ENCODE measurements at places on chromosomes 13 and 19.

- no peak for DNase-seq
These were observed 91.2 kb downstream of the PCDH9 start for GRCh38 chr13:67138970-67139369.

DNA sequence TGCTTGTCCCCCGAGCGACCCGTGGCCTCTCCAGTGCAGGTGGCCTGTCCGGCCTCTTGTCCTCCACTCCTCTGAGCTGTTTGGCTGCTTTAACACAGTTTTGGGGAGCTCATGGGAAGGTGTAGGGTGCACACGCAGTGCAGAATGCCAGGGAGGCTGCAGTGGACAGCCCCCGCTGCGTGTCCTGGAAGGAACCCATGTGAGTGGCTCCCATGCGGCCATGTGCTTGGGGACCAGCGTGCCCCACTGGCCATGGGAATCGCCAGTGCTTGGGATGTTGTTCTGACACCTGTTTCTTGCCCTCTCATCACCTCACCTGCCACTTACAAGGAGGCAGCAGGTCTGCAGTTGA lies 22.6 kb upstream of the F7 start:
- DNase-seq = no peak

DNA sequence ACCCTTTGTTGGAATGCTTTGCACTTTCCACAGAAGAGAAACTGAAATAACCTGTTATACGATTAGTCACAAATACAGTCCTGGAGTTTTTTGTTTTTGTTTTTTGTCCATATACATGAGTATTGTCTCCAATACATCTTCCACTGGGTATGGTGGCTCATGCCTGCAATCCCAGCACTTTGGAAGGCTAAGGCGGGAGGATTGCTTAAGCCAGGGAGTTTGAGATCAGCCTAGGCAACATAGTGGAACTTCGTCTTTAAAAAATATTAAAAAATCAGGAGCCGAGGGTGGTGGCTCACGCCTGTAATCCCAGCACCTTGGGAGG lies 25.0 kb downstream of the AP2S1 start:
- no peak for DNase-seq

DNA sequence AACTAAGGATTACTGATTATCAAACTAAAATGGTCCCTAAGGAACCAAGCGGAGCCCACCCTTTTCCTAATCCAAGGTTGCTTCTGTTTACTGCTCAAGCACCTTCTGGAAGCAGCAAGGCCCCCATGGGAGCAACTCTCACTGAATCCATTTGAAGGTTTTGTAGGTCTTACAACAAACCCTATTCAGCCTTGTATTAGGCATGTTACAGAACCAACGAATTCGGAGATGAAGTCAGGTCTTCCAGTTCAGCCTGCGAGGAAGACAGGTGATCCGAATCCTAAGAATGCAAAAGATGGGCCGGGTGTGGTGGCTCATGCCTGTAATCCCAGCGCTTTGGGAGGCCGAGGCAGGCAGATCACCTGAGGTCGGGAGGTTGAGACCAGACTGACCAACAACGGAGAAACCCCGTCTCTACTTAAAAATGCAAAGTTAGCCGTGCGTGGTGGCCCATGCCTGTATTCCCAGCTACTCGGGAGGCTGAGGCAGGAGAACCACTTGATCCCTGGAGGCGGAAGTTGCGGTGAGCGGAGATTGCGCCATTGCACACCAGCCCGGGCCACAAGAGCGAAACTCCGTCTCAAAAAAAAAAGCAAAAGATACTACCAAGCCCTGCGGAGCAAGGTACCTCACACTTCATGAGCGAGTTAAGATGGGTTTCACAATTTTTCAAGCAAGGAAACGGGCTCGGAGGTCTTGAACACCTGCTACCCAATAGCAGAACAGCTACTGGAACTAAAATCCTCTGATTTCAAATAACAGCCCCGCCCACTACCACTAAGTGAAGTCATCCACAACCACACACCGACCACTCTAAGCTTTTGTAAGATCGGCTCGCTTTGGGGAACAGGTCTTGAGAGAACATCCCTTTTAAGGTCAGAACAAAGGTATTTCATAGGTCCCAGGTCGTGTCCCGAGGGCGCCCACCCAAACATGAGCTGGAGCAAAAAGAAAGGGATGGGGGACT lies 609 bp downstream of the ZAR1L start:
- DNase-seq = peak; percentile 20

DNA sequence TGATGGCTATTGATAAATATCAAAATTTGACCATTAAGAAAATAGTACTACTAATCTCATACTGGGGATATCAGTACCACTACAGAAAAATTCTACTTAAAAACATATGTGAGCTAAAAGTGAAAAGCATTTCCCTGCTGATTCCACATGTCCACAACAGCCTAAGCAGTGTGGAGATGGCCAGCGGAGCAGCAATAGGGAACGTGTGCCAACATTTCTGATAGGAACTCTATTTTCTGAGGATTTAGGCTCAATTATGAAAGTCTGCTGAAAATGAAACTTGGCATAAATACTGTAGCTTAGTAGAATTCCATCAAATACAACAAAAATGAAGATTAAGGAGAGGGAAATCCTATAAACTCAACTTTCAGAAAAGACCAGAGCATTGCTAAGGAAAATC lies 311.6 kb downstream of the ENOX1 start:
- DNase-seq = no peak

DNA sequence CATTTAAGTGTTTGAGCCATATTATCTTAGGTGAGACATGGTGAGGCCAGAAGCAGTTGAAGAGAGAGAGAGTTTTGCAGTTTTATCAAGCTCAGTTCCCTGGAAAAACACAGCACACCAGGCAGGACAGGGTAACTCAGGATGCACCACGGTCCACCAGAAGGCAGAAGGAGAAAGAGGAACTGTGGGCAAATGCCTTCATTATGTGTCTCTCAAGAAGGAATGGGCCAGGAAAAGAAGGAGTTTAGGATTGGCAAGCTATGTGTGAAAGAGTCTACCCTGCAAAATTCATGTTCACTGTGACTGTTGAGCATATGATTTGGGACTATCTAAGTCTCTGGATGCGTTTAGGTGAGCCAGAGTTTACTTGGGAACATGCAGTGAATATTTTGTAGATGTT lies 934.5 kb upstream of the MIR17HG start:
- DNase-seq = no peak

DNA sequence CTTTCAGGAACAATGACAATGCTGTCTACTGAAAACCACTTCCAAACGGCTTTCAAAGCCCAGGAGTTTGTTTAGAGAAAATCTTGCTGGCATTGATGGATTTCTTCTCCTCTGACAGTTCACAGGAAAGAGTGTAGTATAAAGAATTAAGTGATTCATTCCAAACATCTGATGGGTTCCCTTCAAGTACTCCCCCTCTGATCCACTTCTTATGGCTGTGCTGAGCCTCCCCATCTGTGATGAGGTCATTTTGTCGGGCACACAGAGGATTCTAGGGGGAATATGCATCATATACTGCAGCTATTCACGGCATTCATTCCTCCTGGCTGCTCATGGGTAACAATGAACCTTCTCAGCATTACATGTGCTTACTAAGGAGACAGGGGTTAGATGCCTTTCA lies 107.9 kb downstream of the RGCC start:
- DNase-seq = no peak

GRCh38 chr19:3061182-3062161 lies 823 bp downstream of the TLE5 start:
- peak; percentile 52 for DNase-seq

DNA sequence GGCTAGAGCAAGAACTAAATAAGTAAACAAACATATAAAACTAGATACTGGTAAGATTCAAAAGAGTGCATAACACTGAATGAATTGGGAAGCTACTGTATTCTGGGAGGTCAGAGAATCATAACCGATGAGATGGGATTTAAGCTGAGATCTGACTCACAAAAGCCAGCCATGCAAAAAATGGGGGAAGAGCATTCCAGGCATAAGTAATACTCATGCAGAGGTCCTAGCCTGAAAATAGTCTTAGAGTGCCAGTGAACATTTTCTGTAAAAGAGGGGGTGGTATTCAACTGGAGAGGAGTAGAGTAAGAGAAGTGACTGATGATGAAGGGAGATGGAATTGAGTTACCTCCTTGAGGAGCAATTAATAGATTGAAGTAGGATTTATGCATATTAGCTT lies 872.0 kb upstream of the GPC6 start:
- DNase-seq = no peak

DNA sequence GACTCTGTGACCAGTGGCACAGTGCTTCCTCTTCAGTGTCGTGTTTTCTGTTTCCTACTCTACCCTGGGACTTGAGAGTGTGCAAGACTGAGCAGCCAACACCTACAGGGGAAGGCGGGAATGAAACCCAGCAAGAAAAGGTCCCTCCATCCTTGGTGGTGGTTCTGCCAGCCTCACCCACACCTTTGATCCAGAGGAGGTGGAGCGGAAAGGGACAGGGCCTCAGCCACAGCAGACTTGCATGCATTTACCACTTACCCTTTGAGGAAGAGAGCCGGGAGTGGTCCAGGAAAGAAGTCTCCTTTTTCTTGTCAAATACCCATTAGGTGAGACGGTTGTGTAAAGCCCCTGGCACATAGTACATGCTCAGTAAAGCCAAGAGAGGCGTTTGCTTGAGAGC lies 164.8 kb upstream of the ZNF536 start:
- no peak for DNase-seq

- no peak for DNase-seq
These were observed 31.0 kb downstream of the C2CD4C start for GRCh38 chr19:377801-378581.

DNA sequence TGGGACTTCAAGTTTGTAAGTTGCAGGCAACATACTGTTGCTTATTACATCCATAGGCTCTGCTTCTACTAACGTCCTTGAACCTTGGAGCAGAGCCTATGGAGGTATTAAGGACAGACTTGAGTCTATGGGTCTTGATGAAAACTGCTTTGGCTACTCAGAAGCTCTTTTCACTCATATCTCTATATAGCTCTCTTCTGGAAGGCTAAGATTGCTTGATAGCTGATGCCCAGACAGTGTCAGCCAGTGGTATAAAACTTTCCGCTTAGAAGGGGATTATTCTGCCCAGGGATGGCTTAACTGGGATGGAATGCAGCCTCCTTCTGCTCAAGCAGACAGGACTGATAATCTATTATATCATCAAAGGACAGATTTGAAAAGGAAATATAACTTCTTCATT lies 25.6 kb upstream of the ESD start:
- DNase-seq = no peak

DNA sequence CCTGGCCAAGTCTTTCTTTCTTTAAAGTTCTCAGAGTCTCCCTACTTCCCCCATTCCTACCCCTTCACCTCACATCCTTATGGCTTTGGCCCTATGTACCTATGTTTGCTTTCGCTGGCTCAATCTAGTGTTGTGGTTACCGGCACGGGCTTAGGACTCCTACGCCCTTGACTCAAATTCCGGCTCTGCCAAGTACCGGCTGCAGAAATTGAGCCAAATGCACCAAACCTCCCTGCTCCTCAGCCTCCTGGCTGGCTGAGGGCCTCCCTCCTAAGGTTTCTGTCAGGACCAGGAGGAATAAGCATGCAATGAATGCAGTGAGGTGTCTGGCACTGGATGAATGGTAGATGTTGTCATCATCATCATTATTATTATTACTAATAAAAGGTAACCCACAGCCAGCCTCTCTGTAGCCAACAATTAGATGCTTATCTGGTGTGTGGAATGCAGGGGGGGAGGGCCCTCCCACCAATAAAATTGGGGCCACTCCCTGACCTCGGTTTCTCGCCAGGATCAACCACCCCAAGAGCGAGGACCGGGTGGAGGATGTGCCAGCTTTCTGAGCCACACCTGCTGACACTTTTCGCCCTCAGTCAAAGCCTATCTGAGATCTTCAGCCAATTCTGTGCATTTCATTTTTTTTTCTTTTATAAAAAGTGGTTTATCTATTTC lies 20.7 kb downstream of the KLK5 start:
- no peak for DNase-seq

- no peak for DNase-seq
These were observed 79.9 kb downstream of the RNASEH2B start for GRCh38 chr13:50989476-50989875.

- DNase-seq = no peak
These were observed 21.7 kb downstream of the MAU2 start for GRCh38 chr19:19342086-19343015.

All from activated CD4-positive, CD25-positive, alpha-beta regulatory T cell treated with anti-CD3 and anti-CD28 coated beads, Interleukin-2, amount 50 U/mL, for 16 hours (primary cell).